ENCODE measurements at places on chromosomes 5 and 9.

GRCh38 chr5:169433221-169433651 is 132.3 kb upstream of the SLIT3 start:
- DNase-seq = no peak

DNA sequence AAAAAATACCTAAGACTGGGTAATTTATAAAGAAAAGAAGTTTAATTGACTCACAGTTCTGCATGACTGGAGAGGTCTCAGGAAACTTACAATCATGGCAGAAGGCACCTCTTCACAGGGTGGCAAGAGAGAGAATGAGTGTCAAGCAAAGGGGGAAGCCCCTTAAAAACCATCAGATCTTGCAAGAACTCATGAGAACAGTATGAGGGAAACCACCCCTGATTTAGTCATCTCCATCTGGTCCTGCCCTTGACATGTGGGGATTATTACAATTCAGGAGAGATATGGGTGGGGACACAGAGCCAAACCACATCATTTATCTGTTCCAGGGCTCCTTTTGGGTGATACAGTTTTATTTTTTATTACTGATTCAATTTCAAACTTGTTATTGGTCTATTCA is 23.2 kb upstream of the ADAMTS16 start:
- DNase-seq = no peak

DNA sequence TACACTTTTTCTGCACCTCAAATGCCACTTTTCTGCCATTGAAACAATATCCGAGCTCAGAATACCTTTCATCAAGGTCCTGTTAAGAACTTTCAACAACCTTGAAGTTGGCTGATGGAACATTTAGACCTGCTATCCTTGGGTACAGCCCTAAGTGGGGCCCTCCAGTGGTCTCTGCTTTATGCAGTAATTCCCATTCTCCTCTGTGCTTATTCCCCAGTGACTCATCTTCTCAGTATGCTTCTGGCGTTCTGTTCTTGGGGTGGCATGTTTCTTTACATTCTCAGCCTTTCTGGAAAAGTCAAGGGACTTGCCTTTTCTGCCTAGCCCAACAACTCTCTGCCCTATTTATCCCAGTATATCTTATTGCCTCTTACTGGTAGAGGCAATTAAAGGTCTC is 7.1 kb downstream of the ANP32B start:
- DNase-seq = no peak

DNA sequence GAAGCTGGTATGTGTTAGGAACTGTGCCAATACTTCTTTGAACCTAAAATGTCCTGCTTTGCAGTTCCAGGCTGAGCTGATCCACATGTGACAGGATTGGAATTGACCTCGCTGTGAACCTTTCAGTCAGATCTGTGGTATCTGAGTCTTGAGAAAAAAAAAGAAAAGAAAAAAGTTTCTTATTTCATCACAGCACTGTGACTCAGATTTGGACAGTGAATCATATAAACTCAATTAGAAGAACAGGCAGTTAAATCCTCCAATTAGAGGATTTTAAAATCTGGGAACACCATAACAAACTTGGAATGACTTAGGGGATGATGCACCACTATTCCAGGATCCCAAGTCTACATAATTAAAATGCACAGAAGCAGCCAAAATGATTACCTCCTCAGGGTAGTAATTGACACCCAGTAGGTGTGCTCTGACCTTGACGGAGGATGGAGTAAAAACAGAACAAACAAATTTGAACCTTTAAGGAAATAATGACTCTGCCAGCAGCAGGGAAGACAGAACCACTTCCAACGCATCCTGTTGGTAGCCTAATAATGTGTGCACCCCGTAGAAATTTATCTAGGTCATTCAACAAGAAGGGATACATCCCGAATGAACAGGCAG is 57.8 kb upstream of the RAI14 start:
- peak; percentile 66 for DNase-seq

- DNase-seq = no peak
Measured at GRCh38 chr9:121038804-121039203, 11.3 kb downstream of the C5 start.

- no peak for DNase-seq
Measured at GRCh38 chr9:89945133-89945532, 340.3 kb downstream of the GADD45G start.

- no peak for DNase-seq
Measured at GRCh38 chr5:37867654-37868053, 27.8 kb upstream of the GDNF start.

DNA sequence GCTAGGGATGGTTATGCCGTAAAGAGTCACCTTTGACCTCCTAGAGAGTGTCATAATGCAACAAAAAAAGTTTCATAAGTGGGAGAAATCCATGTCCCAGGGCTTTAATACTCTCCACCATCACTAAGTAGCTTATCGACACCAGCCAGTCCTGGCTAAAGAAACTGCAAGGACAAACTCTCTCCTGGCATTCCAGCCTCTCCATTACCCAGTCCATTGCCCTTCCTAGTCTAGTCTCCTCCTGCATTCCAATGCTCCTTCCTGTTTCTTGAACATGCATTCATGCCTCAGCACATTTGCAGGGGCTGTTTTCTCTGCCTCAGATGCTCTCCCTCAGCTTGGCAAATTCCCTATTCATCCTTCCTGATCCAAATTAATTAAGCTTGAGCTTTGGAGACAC is 364.1 kb downstream of the BRINP1 start:
- no peak for DNase-seq

- DNase-seq = no peak
Measured at GRCh38 chr5:88776692-88777091, 106.3 kb downstream of the MEF2C start.

GRCh38 chr5:146124580-146124979 is 19.2 kb upstream of the PLAC8L1 start:
- DNase-seq = no peak

- no peak for DNase-seq
Measured at GRCh38 chr9:38031594-38031993, 37.4 kb downstream of the SHB start.

DNA sequence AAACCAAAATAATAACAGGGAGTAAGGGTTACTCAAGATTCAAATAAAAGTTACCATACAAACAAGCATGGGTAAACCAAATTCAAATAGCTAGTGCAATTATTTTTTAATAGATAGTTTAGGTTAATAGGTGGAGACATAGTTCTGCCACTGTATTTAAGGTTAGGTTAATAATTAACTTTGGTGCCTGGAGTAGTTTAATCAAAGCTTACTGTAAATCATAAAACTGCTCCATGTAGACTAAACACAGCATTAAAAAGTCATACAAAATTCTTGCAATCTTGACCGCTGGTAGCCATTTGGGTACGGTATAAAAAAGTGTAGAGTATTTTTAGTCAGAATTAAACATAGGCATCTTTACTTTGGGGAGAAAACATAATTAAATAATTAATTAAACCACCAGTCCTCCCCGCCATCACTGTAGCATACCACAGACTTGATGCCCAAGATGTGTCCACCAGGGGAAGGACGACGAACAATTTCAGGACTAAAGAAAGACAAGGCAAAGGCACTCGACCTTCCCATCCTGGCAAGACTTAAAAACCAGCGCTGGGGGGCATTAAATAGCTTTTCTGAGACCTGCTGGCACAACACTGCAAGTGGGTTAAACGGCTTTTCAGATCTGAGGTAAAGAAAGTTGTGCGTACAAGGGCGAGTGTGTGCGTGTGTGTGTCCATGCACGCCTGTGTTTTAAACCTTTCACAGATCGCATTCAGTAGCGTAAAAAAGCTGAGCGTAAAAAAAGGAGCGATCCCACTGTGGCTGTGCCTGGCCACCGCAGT is 2.9 kb downstream of the SEMA6A start:
- DNase-seq = no peak

DNA sequence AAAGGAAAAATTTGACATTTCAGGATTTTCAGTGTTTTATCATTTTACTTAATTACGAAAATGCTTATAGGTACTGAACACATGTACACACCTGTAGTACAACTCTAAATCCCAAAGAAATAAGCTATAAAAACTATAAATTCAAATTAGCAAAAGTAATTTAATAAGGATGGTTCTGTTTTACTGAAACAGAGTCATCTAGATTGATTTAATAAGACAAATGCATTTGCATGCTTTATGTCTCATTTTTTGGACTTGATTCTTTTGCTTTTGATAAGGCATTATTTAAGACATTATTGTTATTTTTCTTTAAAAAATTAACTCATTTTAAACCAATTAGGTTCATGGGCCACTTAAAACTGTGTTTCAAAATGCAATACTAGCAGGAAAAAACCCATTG is 201.2 kb downstream of the PIK3R1 start:
- DNase-seq = no peak

- DNase-seq = peak; percentile 95
Measured at GRCh38 chr5:151699071-151699901, 12.6 kb upstream of the SPARC start.

DNA sequence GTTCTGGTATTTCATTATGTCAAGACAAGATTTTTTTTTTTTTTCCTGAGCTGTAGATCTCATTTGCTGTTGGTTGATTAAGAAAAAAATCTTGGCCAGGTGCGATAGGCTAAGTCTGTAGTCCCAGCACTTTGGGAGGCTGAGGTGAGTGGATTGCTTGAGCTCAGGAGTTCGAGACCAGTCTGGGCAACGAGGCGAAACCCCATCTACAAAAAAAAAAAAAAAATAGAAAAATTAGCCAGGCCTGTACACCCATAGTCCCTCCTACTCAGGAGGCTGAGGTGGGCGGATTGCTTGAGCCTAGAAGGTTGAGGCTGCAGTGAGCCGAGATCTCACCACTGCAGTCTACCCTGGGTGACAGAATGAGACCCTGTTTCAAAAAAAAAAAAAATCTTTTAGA is 12.2 kb downstream of the CDC42SE2 start:
- no peak for DNase-seq

DNA sequence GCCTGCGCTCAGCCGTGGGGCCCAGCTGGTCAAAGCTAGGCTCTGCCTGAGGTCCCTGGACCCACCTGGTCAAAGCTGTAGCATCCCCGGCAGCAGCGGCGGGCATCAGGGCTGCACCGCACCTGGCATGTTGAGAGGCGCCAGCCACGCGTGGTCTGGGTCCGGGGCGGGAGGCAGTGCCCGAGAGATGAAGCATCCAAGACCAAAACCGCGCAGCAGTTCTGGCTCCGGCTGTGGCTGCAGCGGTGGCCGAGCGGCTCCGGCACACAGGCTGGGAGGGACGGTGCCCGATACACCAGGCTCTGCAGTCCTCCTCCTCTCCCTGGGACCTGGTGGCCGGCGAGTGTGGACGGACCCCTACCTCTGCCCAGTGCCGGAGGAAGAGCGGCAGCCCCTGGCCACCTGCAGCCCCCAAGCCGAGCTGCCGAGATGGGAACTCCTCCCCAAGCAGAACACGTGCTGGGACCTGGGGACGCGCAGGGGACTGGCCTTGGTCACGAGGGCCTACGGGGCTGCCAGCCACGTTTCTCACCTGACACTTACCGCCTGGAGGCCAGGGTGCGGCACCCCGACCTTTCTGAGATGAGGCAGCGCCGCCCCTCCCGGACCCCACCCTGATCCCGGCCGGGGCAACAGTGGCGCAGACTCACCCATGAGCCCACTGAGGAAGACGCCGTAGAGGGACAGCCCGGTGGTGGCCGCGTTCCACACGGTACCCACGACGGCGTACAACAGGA is 33.0 kb downstream of the SLC9A3 start:
- no peak for DNase-seq

DNA sequence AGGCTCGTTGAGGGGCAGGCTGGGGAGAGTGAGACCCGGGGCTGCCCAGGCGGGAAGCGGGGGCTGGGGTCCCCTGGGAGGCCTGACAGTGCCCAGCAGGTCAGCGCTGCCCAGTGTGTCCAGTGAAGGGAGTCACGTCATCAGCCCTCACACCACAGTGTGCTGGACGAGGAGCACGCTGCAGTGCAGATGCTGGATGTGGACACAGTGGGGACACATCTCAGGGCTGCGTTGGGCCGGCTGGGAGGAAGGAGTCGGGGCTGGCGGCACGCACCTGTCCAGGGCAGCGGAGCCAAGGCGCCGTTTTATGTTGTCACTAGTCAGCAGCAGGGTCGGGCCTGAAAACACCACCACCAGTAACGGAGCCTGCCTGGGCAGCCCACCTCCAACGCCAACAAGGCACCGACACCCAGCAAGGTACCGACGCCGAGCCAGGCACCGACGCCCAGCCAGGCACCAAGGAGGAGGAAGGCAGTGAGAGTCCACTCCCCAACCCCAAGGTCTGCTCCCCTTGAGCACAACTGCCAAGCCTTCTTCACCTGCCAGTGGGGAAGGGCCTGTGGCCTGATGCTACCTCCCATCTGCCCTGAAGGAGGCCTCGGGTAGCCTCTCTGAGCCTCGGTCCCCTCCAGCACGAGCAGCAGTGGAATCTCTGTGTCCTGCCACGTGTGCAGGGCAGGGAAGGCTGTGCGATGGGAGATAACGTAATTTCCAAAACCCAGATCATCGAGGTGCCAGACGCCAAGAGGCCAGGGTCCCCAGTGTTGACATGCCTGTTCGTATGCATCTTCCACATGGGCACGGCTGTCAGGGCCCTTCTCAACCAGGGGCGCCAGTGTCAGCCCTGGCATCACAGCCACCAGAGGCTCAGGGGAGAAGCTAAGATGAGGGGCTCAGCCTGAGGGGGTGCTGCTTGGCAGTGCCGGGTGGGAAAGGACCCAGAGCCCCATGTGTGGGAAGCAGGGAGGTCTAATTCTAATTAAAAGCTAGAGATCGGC is 21.9 kb upstream of the NSMF start:
- DNase-seq = no peak

DNA sequence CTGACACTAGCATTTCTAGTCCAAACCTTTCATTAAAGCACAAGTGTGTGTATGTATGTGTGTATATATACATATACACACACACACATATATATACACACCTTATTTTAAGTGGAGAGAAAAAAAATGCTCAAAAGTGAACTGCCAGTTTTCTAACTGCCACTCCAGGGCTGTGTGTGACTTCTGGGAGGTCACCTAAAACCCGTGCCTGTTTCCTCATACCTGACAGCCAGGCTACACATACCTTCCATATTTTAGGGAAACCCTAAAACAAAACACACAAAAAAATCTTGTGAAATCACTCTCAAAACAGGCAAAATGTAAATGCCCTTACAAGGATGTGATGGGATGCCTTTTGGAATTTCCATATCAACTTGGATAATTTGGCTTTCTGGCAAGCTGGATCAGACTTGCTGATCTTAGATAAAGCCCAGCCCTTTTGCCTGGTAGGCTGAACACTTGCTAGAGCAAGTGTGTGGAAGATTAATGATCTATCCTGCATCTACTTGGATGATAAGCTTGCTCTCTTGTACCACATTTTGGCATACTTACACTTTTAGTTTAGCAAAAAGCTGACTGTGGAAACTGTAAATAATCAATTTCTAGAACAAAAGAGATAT is 127.8 kb downstream of the GNAQ start:
- DNase-seq = no peak

- no peak for DNase-seq
Measured at GRCh38 chr5:71747182-71747581, 28.1 kb downstream of the CARTPT start.

Measured in skeletal muscle cell (primary cell).